CD4-positive, alpha-beta T cell treated with Interleukin-15 for 4 hours (primary cell): ENCODE measurements at places on chromosomes 1 and 21.
A peak's percentile ranks its signal among the peaks of the same experiment; 100 is the strongest.

DNA sequence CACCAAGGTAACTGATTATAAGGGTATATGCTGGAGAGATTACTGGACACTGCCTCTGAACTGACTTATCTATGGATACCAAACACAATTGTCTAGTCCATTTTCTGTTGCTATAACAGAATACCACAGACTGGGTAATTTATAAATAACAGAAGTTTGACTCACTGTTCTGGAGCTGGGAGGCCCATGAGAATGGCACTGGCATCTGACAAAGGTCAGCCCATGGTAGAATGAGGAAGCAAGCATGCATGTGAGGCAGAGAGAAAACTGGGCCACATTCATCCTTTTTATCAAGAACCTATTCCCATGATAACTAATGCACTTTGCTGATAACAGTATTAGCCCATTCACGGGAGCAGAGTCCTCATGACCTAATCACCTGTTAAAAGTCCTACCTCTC lies 37.4 kb downstream of the FCER1A start:
- peak; percentile 3 for DNase-seq

DNA sequence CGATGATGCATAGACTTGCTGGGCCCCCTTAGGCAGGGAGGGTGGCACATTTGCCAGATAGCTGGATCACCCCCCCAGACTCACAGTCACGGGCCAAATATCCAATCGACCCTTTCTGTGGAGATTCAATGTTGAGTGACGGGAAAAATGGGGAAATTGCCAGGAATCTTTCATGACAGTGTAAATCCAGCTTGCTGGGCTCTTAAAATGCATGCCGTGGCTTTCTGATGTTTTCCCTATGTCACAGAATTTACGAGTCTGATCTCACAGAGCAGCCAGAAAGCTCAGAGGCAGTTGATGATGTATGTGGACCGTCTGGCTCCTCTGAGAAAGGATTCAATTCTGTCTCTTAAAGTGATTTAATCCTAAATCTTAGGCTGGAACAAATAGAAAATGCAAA lies 150.1 kb upstream of the ZNF644 start:
- no peak for DNase-seq

- DNase-seq = no peak
These were observed 139.0 kb downstream of the SDCCAG8 start for GRCh38 chr1:243394601-243395464.

- no peak for DNase-seq
These were observed 1.7 kb downstream of the CLDN14 start for GRCh38 chr21:36478207-36478701.

DNA sequence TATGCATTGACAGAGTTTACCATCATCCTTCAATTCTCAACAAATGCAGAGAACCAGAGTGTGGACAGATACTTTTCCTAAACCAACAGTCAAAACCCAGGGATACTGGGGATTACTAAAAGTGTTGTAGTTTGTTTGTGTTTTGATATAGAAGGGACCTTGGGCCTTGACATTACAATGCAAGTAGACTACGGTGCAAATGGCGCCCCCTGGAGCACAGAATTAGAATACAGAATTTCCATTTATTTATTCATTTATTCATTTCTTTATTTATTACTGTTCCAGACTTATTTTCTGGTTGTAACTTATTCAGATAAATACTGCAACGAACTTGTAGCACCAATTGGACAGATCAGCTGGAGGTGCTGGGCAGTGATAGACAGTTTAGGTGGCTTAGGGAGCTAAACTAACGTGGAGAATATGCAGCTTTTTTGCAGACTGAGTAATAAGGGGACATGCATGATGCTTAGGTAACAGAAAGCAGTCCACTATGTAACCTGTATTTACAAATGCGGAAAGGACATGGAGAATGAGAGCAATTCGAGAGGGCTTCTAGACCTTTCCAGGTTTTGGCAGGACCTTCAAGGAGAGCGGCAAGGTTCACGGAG lies 42.6 kb downstream of the KIRREL1 start:
- no peak for DNase-seq

DNA sequence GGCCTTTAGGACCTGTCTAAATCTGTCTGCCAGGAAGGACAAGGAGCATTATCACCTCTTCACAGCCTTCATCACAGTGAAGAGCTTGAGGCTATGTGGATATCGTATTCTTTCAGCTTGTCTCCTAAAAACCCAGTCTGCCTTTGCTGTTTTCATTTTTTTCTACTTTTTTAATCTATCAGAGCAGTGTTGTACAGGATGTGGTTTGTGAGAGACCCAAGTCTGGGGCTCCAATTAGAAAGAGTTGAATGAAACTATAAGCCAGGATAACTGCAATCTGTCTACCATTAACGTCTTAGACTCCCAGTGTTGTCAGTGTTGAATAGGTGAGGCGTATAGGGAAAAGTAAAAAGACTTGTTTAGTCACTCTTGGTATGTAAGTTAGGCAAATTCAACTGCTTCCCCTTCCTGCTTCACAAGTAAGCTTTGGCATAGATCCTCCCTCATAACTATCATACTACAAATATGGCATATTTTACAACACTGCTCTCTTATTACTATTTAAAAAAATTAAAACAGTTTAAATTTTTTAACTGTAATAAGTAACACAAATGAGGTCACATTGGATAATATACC lies 1225.8 kb upstream of the PRMT6 start:
- DNase-seq = no peak

GRCh38 chr1:162908780-162909179 lies 47.8 kb upstream of the CCDC190 start:
- DNase-seq = no peak

GRCh38 chr1:236875975-236876374 lies 80.9 kb downstream of the MTR start:
- no peak for DNase-seq

- DNase-seq = peak; percentile 97
These were observed 396 bp upstream of the UAP1 start for GRCh38 chr1:162561037-162561615.

GRCh38 chr21:40731206-40731605 lies 115.8 kb downstream of the DSCAM start:
- no peak for DNase-seq

GRCh38 chr21:27772816-27773215 lies 805.9 kb upstream of the ADAMTS5 start:
- no peak for DNase-seq
